SK-N-SH (cell line): ENCODE measurements at places on chromosomes 5 and 9. TPM values are rescaled to one million over a fixed set of nuclear protein-coding genes. Genes with fewer than 3 reads are reported as not detected.

The FST gene
- 157 and 162 TPM in 2 replicates for polyA plus RNA-seq

The TMC1 gene
- 0.10 TPM in 1 of 2 replicates, not detected in the other for polyA plus RNA-seq

The NKD2 gene
- not detected in 2 replicates for polyA plus RNA-seq

The RLN1 gene
- 0.23 and 0.37 TPM in 2 replicates for polyA plus RNA-seq

The PTPRD gene
- polyA plus RNA-seq, result 0.08 and 0.15 TPM in 2 replicates

The FCHO2 gene
- polyA plus RNA-seq, result 5.0 and 5.2 TPM in 2 replicates

The LAMC3 gene
- polyA plus RNA-seq, result 0.06 and 0.07 TPM in 2 replicates

The SAXO1 gene
- polyA plus RNA-seq, result 0.03 TPM in 1 of 2 replicates, not detected in the other

The PCDHA7 gene
- polyA plus RNA-seq, result 0.15 and 0.16 TPM in 2 replicates

The OR1J2 gene
- not detected in 2 replicates for polyA plus RNA-seq

The RFX3 gene
- 1.7 and 2.1 TPM in 2 replicates for polyA plus RNA-seq

The VCAN gene
- 142 and 147 TPM in 2 replicates for polyA plus RNA-seq

The GDA gene
- polyA plus RNA-seq, result not detected in 2 replicates

The RGS3 gene
- 50.6 and 60.7 TPM in 2 replicates for polyA plus RNA-seq

The ERAP2 gene
- polyA plus RNA-seq, result 13.2 and 14.3 TPM in 2 replicates

The TEX48 gene
- 0.41 and 0.46 TPM in 2 replicates for polyA plus RNA-seq

The DNM1 gene
- polyA plus RNA-seq, result 31.0 and 35.7 TPM in 2 replicates

The KCNIP1 gene
- 1.1 and 1.3 TPM in 2 replicates for polyA plus RNA-seq

The ESM1 gene
- 36.5 and 37.4 TPM in 2 replicates for polyA plus RNA-seq

The IFNB1 gene
- not detected in 2 replicates for polyA plus RNA-seq

The C9orf152 gene
- polyA plus RNA-seq, result not detected in 2 replicates

The RIGI gene
- polyA plus RNA-seq, result 1.5 and 2.5 TPM in 2 replicates

The HTR4 gene
- not detected in 2 replicates for polyA plus RNA-seq

The C1QTNF3 gene
- polyA plus RNA-seq, result 1.5 and 1.6 TPM in 2 replicates

The GADD45G gene
- 1.3 and 1.8 TPM in 2 replicates for polyA plus RNA-seq

The C5orf58 gene
- not detected in 2 replicates for polyA plus RNA-seq

The RAB3C gene
- polyA plus RNA-seq, result 0.03 and 0.49 TPM in 2 replicates

The PRDM9 gene
- not detected in 2 replicates for polyA plus RNA-seq

The SLC6A3 gene
- not detected in 2 replicates for polyA plus RNA-seq

The PALM2AKAP2 gene
- polyA plus RNA-seq, result 3.6 and 4.3 TPM in 2 replicates

The TMEM174 gene
- polyA plus RNA-seq, result not detected in 2 replicates

The CCDC192 gene
- not detected in 2 replicates for polyA plus RNA-seq

The TAF11L5 gene
- not detected in 2 replicates for polyA plus RNA-seq

The PPP2R2B gene
- 11.4 and 11.9 TPM in 2 replicates for polyA plus RNA-seq

The PCDHB6 gene
- polyA plus RNA-seq, result 3.9 and 5.0 TPM in 2 replicates
